Stimulated activated CD4-positive, alpha-beta T cell treated with anti-CD3 and anti-CD28 coated beads, Interleukin-4, amount 100 ng/mL, for 48 hours (primary cell): ENCODE measurements at places on chromosomes 2 and 18.
A peak's percentile ranks its signal among the peaks of the same experiment; 100 is the strongest.

DNA sequence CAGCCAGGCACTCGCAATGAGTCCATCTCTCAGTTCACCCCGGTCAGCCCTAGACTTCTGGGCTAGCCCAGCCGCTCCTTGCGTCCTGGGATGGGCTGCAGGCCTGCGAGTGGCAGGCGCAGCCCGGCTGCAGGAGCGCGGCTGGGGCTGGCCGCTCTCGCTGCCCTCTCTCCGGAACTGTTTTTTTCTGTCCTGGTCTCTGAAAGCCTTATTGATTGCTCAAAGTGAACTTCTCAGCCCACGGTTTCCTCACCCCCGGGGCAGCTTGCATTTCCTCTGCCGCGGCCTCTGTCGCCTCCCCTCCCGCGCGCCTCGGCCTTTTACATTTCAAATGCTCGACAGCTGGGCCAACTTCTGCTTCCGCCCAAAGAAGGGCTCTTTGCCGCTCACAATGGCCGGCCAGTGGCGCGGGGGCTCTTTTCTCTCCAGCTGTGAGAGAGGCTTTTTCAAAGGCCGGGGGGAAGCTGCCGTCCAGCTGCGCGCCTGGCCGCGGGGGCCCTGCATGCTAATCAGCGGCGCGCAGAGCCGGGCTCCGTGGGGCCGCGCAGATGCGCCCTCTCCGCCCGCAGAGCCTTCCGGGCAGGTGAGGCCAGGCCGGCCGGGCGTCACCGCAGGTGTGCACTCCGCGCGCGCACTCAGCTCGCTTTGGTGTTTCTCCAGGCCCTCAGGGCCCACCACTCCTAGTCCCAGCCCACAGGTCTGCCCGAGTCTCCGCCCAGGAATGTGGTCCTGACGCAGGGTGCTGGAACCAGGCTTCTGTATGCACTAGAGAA is 513.8 kb downstream of the RNF144A start:
- DNase-seq, result peak; percentile 51

- no peak for DNase-seq
Measured at GRCh38 chr2:64655018-64655664, 1.4 kb upstream of the SERTAD2 start.

DNA sequence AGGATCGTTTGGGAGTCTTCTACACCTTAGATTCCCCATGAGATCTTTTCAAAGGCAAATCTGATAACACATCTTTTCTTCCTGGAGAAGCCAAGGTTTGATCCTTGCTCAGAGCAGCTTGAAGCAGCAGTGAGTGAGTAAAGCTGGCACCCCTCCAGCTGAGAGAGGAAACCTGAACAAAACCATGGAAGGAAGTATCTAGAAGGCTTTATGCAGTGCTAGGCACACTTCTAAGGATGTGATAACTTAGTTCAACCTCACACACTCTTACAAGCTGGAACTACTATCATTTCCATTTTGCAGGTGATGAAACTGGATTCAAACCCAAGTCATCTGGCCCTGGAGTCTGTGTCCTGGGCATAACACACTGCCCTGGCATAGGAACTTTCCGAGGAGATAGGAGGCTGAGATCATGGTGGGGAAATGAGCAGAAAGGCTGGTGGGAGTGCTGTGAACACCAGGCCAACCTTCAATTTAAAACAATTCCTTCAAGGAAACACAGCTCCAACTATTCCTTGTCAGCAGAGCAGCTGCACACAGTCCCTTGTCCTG is 71.2 kb downstream of the CTAGE1 start:
- DNase-seq, result no peak

GRCh38 chr2:206846981-206847834 is 81.8 kb downstream of the FASTKD2 start:
- no peak for DNase-seq

DNA sequence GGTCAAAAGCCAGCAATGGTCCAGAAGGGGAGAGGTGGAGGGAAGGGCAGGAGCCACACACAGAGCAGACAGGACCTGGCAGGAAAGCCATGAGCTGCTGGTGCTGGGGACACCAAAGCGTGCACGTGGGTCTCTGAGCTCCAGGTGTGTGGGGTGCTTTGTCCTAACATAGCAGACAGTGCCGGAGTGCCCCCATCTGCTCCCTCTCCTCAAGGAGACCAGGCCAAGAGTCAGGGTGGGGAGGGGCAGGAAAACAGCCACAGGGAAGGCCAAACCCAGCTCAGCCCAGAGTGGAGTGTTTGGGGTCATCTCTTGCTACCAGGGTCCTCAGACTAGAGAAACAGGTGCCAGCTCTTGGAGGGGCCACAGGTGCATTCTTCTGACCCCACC is 4.2 kb upstream of the GPC1 start:
- DNase-seq, result no peak

DNA sequence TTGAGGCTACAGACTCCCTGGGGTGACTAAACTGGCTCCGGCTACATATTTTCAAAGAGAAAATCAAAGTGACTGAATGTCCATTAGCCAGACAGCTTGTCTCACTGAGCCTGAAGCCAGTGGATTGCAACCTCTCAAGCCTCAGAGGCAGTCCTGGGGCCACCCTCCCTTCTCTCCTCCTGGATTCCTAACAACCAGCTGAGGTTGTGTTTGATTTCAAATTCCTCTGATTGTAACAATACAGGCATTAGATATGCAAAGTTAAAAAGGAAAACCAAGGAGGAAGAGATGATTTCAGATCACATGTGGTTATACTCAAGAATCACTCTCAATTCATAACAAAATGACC is 101.0 kb upstream of the LMAN1 start:
- DNase-seq, result no peak

DNA sequence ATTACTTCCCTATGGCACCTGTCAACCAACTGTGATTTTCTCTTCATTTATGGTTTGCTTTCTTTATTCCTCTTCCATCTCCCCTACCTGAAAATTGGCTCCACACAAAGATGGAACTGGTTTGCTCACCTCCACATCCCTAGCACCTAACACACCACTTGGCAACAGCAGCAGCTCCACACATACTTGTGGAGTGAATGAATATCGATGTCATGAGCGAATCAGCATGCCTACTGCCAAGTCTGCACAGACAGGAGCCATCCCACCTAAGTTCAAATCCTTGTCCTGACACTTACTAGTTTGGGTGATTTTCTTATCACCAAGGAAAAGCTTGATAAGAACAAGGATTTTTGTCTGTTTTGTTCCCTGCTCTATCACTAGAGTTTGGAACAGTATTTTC is 191.4 kb upstream of the TMEM200C start:
- DNase-seq, result no peak

DNA sequence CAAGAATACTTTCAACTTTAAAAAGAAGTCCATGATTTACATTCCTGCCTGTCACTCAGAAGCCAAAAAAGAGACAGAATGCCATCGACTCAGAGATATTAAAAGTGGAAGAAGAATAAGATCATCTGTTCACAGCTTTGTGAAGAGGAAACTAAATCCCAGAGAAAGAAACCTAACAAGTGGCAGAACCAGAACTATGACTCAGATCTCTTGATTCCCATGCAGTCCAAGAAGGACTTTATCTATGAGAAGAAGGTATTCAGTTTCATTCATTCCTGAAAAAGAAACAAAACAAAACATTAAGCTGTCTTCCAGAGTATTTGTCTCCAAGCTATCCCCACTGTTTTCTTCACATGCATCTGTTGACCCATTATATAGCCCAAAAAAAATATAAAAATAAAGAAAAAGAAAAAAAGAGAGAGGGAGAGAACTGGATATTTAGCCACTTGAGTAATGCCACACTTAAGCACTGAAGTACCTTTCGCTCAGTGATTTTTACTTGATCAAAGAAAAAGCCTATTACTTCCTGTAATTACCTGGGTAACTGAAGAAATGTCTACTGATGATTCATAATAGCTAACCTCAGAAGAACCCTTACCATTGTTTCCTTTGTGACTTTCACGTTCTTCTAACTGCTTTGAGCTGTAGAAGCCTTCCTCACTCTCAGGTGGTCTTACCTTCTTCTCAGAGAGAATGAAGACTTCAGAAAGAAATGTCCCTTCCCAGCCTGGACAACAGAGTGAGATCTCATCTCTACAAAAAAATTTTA is 17.7 kb upstream of the AKAIN1 start:
- DNase-seq, result no peak

DNA sequence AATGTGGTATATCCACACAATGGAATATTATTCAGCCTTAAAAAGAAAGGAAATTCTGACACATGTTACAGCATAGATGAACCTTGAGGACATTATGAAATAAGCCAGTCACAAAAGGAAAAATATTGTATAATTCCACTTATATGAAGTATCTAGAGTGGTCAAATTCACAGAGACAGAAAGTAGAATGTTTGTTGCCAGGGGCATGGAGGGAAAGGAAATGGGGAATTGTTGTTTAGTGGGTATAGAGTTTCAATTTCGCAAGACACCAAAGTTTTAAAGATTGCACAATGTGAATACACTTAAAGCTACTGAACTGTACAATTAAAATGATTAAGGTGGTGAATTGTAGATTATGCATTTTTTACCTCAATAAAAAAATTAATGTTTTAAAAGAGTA is 92.9 kb downstream of the TXNL1 start:
- no peak for DNase-seq

- DNase-seq, result no peak
Measured at GRCh38 chr2:100140582-100140981, 1.8 kb downstream of the AFF3 start.

DNA sequence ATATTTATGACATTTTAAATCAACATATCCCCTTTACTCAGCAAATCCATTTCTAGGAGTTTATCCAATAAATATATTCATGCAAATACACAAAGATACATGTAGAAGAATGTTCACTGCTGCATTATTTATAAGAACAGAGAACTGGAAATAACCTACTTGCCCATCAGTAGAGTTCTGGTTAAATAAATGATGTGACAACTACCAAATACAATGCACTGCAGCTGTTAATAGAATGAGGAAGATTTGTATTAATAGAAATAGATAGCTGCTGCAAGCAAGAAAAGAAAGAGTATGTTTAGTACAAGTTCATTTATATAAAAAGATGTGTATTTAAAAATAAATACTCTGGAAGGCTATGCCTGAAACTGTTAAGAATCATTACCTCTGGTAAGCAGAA is 49.3 kb upstream of the CSRNP3 start:
- no peak for DNase-seq

DNA sequence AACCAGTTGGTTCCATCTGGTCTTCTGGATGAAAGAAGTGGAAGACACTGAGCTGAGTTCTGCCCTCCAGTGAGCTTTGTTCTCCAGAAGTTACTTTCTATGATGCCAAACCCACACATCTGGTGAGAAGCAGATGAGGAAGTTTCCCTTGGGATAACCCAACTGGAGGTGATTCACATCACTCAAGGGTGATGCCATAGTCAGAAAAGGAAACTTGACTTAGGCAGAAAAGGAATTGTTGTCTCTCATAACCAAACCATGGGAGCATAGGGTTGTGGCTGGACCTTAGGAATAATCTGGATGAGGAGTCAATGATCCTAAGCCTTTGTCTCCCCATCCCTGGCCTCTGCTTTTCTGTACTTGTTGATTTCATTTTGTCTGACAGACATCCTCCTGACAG is 43.7 kb downstream of the CDC42EP3 start:
- no peak for DNase-seq

- DNase-seq, result peak; percentile 52
Measured at GRCh38 chr2:112181571-112182290, 43.5 kb downstream of the FBLN7 start.

- DNase-seq, result peak; percentile 7
Measured at GRCh38 chr18:12656938-12657683, 796 bp downstream of the SPIRE1 start.

GRCh38 chr2:169895294-169895985 is 68.2 kb downstream of the UBR3 start:
- no peak for DNase-seq

- no peak for DNase-seq
Measured at GRCh38 chr2:237466211-237466610, 20.8 kb upstream of the MLPH start.

GRCh38 chr2:54903736-54904554 is 146.3 kb downstream of the RTN4 start:
- peak; percentile 56 for DNase-seq

GRCh38 chr2:1556776-1557466 is 143.7 kb downstream of the TPO start:
- no peak for DNase-seq

DNA sequence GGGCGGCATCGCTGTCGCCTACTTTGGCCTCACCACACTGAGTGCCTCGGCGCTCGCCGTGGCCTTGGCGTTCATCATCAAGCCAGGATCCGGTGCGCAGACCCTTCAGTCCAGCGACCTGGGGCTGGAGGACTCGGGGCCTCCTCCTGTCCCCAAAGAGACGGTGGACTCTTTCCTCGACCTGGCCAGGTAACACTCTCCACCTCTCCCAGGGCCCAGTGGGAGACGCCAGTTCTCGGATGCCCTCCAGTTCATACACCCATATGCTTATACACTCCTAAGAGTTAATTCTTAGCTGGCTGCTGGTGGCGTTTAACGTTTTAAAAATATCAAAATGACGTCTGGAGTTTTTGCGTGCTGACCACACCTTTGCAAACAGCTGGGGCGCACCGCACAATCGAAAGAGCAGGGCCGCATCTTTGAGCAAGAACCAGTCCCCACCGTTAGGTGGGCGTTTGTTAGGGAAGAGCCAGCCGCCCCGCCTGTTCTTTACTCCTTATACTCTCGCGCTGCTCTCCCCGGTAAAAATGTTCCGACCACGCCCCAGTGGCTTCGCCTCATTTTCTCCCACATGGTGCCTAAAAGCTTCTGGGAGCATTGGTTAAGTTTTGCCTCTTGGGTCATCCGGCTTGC is 899 bp downstream of the SLC1A4 start:
- DNase-seq, result no peak

- DNase-seq, result no peak
Measured at GRCh38 chr2:200617156-200618053, 31.6 kb downstream of the AOX1 start.
